ENCODE measurements at places on chromosomes 4 and X. TPM values are rescaled to one million over a fixed set of nuclear protein-coding genes. Genes with fewer than 3 reads are reported as not detected.

- H3K27me3 ChIP-seq = no peaks in the 10 kb centered on the region
- no peak overlapping the region for H3K4me3 ChIP-seq
- no peak overlapping the region for H3K27ac ChIP-seq
- no peaks in the 10 kb centered on the region for H3K36me3 ChIP-seq
These were observed 555.4 kb downstream of the BCOR start for GRCh38 chrX:39542316-39542715.

Gene ETDB
- not detected for total RNA-seq

Gene WAS
- 101 TPM for total RNA-seq

- no peaks in the 10 kb centered on the region for H3K36me3 ChIP-seq
- H3K27ac ChIP-seq = no peak overlapping the region
- no peak overlapping the region for H3K4me3 ChIP-seq
- no peaks in the 10 kb centered on the region for H3K4me1 ChIP-seq
- peaks cover 9% of the 10 kb centered on the region for H3K27me3 ChIP-seq
- DNase-seq = no peak
These were observed 93.5 kb upstream of the UCP1 start for GRCh38 chr4:140662082-140662869.

GRCh38 chr4:119592830-119593229 is 35.8 kb downstream of the PDE5A start:
- no peaks in the 10 kb centered on the region for H3K4me1 ChIP-seq
- H3K27ac ChIP-seq = no peak overlapping the region
- no peak overlapping the region for H3K4me3 ChIP-seq
- H3K27me3 ChIP-seq = no peaks in the 10 kb centered on the region
- no peak for DNase-seq

DNA sequence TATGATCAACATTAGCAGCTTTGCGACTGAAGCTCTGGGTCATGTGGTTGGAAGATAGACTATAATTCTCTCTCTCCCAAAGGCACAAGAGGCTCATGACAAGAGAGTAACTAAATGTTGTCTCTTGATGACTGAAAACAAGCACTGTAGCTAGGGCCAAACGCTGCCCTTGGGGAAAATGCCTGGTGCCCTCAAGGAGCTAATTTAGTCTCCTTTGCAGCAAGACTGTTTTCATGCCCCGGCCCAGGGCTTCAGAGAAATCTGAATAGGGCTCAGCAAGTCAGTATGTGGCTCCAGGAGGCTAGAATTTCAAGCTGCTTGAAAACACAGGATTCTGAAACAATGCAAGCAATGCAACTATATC is 411.9 kb downstream of the GPAT3 start:
- no peaks in the 10 kb centered on the region for H3K36me3 ChIP-seq
- no peaks in the 10 kb centered on the region for H3K4me1 ChIP-seq
- H3K27me3 ChIP-seq = no peaks in the 10 kb centered on the region
- no peak for DNase-seq
- H3K27ac ChIP-seq = no peak overlapping the region
